ENCODE measurements at places on chromosomes 3 and 15.

GRCh38 chr3:117407317-117407716 is 697.7 kb downstream of the TUSC7 start:
- DNase-seq: no peak

- DNase-seq: no peak
Measured at GRCh38 chr3:1661839-1662238, 436.8 kb upstream of the CNTN4 start.

DNA sequence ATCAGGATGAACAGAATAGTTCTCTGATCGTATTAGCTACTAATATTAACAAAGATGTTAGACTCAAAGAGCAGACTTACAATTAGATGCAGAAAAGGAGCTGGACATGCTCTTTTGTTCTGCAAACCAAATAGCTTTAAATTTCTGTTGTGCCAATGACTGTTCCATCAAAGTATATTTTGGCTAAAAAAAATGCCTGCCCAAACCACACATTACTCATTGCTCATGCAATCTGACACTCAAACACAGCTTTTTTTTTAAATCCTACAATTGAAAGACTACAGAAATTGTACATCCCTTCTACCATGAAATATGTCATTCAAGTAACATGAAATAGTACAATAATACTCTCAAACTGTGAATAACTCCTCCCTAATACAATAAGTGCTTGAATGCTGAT is 48.6 kb downstream of the SHOX2 start:
- no peak for DNase-seq

DNA sequence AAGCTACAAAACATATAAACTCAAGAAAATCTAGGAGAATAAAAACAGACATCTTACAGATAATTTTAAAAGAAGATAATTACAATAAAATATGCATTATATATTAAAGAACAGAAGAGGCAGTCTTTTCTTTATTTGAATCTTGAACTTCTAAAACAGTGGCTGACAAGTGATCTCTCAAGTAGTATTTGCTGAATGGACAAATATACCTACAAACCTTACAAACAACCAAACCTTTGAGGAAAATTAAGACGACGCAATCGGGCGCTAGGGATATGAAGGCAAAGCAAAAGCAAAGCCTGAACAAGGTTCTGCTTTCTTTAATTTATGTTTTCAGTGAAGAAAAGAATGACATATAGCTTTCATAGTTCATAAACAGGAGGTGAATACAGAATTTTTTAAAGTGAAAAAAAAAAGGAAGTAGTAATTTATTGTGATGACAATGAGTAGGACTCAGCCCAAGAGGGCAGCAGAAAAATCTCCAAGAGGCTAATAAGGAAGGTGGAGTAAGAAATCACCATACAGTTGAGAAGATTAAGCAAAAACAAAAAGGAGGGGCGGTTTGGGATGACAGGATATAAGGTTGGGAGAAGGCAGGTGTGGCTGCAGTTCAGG is 347.8 kb downstream of the TBC1D5 start:
- DNase-seq: no peak

DNA sequence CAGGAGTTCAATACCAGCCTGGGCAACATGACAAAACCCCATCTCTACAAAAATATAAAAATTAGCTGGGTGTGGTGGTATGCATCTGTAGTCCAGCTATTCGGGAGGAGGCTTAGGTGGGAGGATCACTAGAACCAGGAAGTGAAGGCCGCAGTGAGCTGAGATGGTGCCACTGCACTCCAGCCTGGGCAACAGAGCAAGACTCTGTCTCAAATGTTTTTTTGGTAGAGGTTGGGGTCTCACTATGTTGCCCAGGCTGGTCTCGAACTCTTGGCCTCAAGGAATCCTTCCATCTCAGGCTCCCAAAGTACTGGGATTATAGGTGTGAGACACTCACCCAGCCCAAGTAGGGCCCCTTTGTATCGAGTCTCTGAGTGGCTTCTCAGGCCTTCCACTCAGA is 1.9 kb upstream of the IFRD2 start:
- DNase-seq: no peak

- no peak for DNase-seq
Measured at GRCh38 chr15:51625236-51625635, 2.7 kb upstream of the DMXL2 start.

- no peak for DNase-seq
Measured at GRCh38 chr15:92006186-92007028, 152.9 kb downstream of the SLCO3A1 start.

GRCh38 chr15:76991741-76992645 is 2.9 kb upstream of the PSTPIP1 start:
- no peak for DNase-seq

DNA sequence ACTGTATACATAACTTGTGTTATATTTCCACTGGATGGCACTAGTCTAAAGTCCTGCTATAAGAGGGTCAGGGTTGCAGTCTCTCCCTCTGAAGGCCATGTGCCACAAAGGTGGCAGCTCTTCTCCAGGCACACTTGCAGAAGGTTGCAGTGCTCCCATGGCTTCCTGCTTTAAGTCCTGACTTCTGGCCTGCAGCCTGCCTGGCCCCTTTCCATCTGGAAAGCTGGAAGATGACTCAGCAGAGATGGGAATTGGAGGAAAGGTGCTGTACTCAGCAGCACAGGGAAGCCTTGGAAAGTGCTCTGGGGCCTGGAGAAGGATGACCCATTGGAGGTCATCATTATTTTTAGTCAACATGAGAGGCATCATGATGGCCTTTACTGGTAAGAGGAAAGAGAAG is 40.9 kb upstream of the MRPL3 start:
- no peak for DNase-seq

DNA sequence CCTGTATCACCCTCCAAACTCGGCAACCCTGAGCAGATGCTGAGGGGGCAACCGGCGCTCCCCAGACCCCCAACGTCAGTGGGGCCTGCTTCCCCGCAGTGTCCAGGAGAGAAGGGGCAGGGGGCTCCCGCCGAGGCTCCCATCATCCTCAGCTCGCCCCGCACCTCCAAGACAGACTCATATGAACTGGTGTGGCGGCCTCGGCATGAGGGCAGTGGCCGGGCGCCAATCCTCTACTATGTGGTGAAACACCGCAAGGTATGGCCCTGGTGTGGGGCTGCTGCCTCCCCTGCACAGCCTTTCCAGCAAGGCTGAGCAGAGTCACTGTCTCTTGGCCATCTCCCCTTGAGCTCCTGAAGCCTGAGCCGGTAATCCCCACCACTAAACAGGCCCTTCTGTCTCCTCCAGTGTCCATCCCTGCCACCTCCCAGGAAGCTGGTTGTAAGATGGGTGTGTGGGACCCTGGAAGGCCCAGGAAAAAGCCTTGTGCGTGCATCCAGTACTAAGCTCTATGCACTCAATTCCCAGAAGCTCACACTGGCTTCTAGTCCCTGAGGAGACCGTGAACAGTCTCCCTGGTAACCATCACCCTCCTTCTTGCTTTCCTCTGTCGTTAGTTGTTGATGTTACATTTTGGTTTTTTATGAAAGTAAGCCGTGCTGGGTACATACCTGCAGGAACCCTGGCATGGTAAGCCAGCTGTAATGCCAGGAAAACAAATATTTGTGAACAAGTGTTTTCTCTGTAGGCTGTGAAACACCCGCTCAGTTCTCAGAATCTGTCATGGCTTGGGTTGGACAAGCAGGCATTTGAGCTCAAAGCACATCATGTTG is 63.3 kb downstream of the BOC start:
- DNase-seq: no peak

- no peak for DNase-seq
Measured at GRCh38 chr15:38905632-38906031, 341.0 kb upstream of the RASGRP1 start.

DNA sequence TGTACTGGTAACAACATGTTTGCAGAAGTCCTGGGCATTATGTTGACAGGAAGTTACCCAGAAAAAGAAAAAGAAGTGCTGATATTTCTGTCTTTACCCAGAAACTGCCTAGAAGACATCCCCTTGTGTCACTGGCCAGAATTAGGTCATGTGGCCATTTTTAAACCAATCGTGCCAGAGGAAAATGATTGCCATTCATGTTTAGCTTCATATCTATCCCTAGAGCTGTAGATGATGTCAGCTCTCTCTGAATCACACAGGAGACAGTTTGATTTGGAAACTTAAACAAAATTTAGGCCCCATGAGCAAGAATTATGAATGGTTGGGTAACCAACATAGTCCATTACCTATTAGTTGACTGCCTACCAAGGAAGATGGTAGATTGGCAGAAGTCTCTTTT is 8.9 kb upstream of the PLOD2 start:
- DNase-seq: no peak

- DNase-seq: no peak
Measured at GRCh38 chr15:49815950-49816349, 195.1 kb downstream of the DTWD1 start.

DNA sequence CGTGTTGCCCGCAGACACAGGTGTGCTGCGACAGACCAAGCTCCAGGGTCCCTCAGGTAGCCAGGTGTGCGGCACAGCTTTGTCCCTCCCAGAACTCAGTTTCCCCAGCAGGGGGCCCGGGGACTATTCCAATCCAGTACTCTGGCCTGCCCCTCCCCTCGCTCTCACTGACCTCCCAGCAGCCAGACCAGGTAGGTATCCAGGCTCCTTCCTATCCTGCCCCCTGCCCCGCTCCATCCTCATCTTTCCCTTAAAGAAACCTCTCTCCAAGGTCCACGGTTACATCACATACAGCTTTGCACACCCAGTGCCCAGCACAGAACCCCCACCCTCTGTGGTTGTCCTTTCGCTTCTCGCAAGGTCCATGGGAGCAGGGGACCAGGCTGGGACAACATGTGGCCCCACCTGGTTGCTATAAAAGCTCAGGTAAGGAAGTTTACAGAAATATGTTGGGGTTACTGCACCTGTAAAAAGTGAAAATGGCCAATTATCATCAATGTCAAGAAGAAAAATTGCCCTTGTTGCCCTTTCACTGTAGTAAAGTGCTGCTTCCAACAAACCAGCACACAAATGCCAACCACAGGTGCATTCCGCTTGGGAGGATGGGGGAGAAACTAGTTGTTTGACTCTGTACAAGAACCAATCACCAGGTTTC is 7.3 kb upstream of the CYP11A1 start:
- DNase-seq: no peak

DNA sequence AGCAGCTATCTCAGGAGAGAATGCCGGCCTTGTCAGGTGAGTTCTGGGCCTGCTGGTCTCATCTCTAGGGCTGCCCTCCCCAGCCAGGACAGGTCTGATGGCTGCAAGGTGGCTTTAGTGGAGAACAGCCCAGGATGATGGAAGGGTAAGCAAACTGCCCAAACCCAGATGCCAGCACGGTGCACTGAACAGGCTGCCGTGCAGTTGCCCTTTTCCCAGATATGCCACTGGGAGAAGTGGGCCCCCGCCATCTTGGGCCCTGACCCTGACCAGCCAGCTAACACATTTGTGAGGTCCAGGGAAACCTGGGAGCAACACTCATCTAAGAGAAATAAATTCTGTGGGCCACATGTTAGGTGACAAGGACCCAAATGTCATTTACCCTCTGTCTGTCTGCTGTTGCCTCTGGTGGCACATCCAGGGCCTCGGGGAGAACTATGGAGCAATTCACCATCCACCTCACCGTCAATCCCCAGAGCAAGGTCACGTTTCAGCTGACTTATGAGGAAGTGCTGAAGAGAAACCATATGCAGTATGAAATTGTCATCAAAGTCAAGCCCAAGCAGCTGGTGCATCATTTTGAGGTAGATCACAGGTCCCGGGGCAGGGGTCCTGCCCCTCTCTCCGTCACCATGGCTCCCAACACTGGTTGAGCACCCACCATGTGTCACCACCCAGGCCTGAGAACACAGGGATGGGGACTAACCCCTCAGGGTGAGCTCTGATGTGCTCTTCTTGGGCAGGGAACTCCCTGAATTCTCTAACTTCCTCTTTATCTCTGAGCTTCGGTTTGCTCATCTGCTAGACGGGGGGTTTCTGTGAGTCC is 1.8 kb downstream of the ITIH1 start:
- no peak for DNase-seq

DNA sequence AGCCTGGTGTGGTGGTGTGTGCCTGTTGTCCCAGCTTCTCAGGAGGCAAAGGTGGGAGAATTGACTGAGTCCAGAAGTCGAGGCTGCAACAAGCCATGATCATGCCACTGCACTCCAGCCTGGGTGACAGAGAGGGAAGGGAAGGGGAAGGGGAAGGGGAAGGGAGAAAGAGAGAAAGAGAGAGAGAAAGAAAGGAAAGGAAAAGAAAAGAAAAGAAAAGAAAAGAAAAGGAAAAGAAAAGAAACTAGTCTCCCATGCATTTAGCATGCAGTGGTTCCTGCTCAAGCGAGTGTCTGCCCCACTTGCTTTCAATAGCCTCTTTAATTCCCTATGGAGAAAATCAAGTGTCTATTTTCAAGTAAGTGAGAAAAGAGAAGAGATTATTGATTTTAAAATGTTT is 20.6 kb upstream of the CAPN7 start:
- no peak for DNase-seq

DNA sequence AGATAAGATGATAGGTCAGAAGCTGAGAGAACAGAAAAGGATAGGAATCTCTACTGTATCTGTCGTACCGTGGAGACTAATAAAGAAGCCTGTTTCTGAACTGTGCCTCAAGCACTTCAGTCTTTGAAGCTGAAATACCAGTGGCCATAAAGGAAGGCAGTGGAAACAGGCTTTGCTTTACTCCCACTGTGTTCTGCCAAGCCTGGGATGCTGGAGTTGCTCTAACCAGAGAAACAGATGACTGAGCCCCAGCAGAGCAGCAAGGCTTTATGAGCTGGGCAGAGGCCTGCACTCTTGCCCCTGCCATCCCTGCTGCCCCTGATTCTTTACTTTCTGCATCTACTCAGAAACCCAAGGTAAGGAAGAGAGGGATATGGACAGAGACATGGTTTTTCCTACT is 89.4 kb downstream of the PDE8A start:
- DNase-seq: no peak
